Activated CD4-positive, alpha-beta T cell treated with anti-CD3 and anti-CD28 coated beads, Interleukin-2, amount 10 ng/mL, durations not matched to agents 7 days and 5 days (primary cell): ENCODE measurements at places on chromosomes 12 and 14. TPM values are rescaled to one million over a fixed set of nuclear protein-coding genes. Genes with fewer than 3 reads are reported as not detected.

The BDKRB1 gene
- not detected for total RNA-seq

The CMTM5 gene
- not detected for total RNA-seq

The SERPINA4 gene
- total RNA-seq, result not detected

The COX8C gene
- not detected for total RNA-seq

The TPPP2 gene
- not detected for total RNA-seq

The OTOGL gene
- not detected for total RNA-seq

The TFCP2 gene
- 39.2 TPM for total RNA-seq

The MYO1H gene
- total RNA-seq, result not detected

DNA sequence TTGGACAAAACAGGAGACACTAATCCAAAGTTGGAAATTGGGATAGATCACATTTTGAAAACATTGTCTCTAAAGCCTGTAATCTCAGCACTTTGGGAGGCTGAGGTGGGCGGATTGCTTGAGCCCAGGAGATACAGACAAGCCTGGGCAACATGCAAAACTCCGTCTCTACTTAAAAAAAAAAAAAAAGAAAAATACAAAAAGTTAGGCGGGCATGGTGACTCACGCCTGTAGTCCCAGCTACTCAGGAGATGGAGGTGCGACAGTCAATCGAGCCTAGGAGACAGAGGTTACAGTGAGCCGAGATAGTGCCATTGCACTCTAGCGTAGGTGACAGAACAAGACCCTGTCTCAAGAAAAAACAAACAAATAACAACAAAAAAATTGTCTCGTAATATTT, 152.1 kb downstream of the MGAT4C start:
- no peak overlapping the region for H3K4me3 ChIP-seq
- no peak overlapping the region for H3K27ac ChIP-seq
- no peak for DNase-seq
- no peaks in the 10 kb centered on the region for H3K36me3 ChIP-seq
- H3K4me1 ChIP-seq, result no peaks in the 10 kb centered on the region

GRCh38 chr12:57237932-57238853, 8.7 kb downstream of the SHMT2 start:
- H3K27me3 ChIP-seq, result peaks cover 47% of the 10 kb centered on the region
- no peak for DNase-seq
- H3K36me3 ChIP-seq, result peaks cover 21% of the 10 kb centered on the region
- peak overlapping the region; percentile 76 for H3K27ac ChIP-seq
- H3K4me1 ChIP-seq, result peaks cover 74% of the 10 kb centered on the region

DNA sequence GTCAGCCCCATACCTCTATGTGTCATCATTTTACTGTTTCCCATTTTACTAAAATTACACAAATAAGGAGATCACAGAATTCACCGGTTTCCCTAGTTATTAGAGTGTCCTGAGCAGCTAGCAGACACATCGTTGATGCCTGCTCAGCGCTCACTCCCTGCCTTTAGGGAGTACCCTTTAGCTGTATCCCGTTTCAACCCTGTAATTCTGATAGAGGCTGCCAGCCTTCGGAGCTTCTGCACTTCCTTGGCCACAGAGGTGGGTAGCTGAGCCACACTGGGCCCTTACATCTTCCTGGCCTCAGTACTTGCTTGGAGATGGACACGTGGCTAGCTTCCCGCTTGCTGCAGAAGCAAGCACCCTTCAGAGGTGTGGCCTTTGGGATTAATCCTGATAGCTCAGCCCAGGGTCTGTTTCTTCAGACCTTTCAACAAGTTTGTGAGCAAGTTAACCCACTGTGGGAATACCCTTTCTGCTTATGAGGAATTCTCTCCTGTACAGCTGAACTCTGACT, 14.3 kb upstream of the FBXW8 start:
- no peaks in the 10 kb centered on the region for H3K4me1 ChIP-seq
- H3K27ac ChIP-seq, result no peak overlapping the region
- DNase-seq, result no peak
- no peaks in the 10 kb centered on the region for H3K36me3 ChIP-seq
- peaks cover 37% of the 10 kb centered on the region for H3K27me3 ChIP-seq
- no peak overlapping the region for H3K4me3 ChIP-seq

GRCh38 chr12:7832059-7832696, 40.5 kb downstream of the SLC2A14 start:
- no peaks in the 10 kb centered on the region for H3K36me3 ChIP-seq
- H3K4me1 ChIP-seq, result peaks cover 5% of the 10 kb centered on the region
- peak; percentile 49 for DNase-seq
- H3K4me3 ChIP-seq, result no peak overlapping the region
- H3K27ac ChIP-seq, result no peak overlapping the region

DNA sequence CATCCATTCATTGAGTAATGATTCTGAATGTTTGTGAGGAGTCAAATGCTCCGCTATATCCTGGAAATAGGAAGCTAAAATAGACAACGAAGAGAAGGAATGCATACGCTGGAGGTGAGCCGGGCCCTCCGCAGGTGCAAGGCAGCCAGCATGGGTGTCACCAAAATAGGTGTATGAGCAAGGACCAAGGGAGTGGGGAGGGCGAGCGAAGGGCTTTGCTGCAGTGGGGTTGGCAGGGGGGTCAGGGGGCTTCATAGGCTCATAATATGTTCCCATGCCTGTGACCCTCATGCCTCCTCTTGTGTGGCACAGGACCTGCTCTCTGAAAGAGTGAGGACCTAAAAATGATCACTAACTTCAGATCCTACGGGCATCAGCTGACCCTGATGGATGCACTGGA, 73.0 kb downstream of the PRMT8 start:
- peaks cover 5% of the 10 kb centered on the region for H3K27me3 ChIP-seq
- no peak for DNase-seq
- no peak overlapping the region for H3K4me3 ChIP-seq
- no peak overlapping the region for H3K27ac ChIP-seq

GRCh38 chr12:29160230-29160629, 11.2 kb downstream of the FAR2 start:
- peak; percentile 14 for DNase-seq
- H3K4me3 ChIP-seq, result no peak overlapping the region
- no peaks in the 10 kb centered on the region for H3K27me3 ChIP-seq
- peaks cover 24% of the 10 kb centered on the region for H3K4me1 ChIP-seq
- H3K27ac ChIP-seq, result no peak overlapping the region

- no peak overlapping the region for H3K4me3 ChIP-seq
- no peaks in the 10 kb centered on the region for H3K4me1 ChIP-seq
- no peak overlapping the region for H3K27ac ChIP-seq
Measured at GRCh38 chr12:23945249-23945648, 4.2 kb downstream of the SOX5 start.

- no peak overlapping the region for H3K4me3 ChIP-seq
- no peak overlapping the region for H3K27ac ChIP-seq
- H3K27me3 ChIP-seq, result no peaks in the 10 kb centered on the region
- no peaks in the 10 kb centered on the region for H3K36me3 ChIP-seq
- DNase-seq, result no peak
Measured at GRCh38 chr14:85653029-85653428, 123.1 kb downstream of the FLRT2 start.

DNA sequence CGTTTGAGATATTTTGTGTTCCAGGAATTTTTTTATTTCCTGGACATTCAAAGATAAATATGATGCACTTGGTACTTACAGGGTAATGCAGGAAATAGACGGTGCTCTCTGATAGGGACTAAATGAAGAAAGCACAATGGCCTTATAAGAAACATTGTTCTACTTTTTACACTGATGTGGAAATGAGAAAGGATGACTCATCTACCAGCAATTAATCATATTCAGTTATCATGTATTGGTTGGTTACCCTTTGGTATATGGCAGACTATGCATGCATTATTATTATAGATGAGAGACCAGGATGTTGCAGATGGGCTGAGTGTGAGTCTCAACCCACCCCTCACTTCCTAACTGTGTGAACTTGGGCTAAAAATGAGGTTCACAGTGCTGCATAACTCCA, 222.2 kb downstream of the FLRT2 start:
- H3K27ac ChIP-seq, result no peak overlapping the region
- no peaks in the 10 kb centered on the region for H3K36me3 ChIP-seq
- no peak for DNase-seq
- H3K4me3 ChIP-seq, result no peak overlapping the region
- H3K4me1 ChIP-seq, result no peaks in the 10 kb centered on the region

DNA sequence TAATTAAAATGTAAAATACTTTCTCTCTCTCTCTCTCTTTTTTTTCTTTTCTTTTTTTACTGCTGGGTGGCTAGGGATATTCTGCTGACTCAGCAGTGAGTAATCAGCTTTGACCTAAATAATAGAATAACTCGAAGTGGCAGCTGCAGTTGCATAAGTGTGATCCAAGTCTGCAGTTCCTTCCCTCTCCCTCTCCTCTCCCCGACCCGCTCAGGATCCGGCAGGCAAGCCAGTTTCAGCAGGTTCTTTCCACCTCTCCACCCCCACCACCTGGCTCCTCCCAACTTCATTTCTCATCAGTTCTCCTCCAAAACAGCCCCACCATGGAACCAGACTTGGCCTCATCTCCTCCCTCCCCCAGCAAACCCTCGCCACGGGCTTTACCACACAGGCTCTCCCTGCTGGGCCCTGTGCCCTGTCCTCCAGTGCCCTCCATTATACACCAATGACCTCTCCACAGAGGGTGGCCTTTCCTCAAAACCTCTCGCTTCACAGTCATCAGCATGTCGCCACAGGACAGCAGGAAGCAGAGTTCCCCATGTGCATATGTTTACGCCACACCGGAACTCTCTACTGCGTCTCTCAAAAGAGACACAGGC, 22.4 kb downstream of the SLC7A8 start:
- no peak overlapping the region for H3K4me3 ChIP-seq
- H3K27me3 ChIP-seq, result peaks cover 18% of the 10 kb centered on the region
- no peak overlapping the region for H3K27ac ChIP-seq
- peaks cover 7% of the 10 kb centered on the region for H3K4me1 ChIP-seq

DNA sequence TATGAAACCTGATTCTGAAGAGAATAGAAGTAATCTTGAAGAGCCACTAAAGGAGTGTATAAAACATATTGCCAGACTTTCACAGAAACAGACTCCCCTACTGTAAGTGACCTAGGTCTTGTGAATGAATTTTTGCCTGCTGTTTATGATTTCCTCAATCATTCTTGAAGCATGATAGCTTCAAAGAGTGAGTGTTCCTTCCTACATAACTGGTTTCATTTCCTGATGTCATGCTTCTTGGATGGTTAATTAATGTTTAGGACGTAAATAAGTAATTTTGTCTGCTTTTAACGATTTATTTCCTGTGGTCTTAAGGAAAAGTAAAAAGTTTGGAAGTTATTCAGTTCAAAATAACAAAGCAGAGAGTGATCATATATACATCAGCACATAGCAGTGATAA, 129.8 kb downstream of the PIK3C2G start:
- no peak for DNase-seq
- H3K4me3 ChIP-seq, result no peak overlapping the region
- H3K27me3 ChIP-seq, result no peaks in the 10 kb centered on the region

- no peak overlapping the region for H3K4me3 ChIP-seq
- H3K27me3 ChIP-seq, result no peaks in the 10 kb centered on the region
- H3K27ac ChIP-seq, result no peak overlapping the region
Measured at GRCh38 chr12:115636546-115636945, 640.9 kb downstream of the MED13L start.

GRCh38 chr12:76768576-76768975, 4.7 kb downstream of the ZDHHC17 start:
- peaks cover 9% of the 10 kb centered on the region for H3K36me3 ChIP-seq
- H3K4me1 ChIP-seq, result peaks cover 33% of the 10 kb centered on the region
- no peaks in the 10 kb centered on the region for H3K27me3 ChIP-seq
- DNase-seq, result no peak
- no peak overlapping the region for H3K4me3 ChIP-seq
